Mesothelial cell of epicardium (in vitro differentiated cells): ENCODE measurements at places on chromosomes 13 and 19. TPM values are rescaled to one million over a fixed set of nuclear protein-coding genes. Genes with fewer than 3 reads are reported as not detected.

DNA sequence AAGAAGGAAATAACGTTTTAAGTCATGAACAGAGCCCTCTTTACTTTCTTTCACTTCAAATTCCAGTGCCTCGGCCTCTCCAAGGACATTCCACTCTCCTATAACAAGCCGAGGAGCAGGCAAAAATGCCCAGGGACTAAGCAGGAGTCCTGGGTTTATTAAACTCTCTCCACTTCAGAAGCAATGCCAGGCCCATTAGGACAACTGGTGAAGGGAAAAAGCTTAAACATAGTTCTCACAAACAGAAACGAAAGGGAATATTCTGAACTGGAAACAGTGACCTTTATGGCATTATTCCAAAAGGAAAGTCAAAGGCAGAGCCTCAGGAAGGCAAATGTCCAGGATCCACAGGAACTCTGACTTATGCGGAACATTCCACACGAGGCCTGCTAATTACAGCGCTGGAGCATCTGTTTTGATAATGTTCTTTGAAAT lies 30.9 kb upstream of the MED4 start:
- no peaks in the 10 kb centered on the region for H3K36me3 ChIP-seq
- H3K4me3 ChIP-seq, result no peak overlapping the region
- no peaks in the 10 kb centered on the region for H3K27me3 ChIP-seq

DNA sequence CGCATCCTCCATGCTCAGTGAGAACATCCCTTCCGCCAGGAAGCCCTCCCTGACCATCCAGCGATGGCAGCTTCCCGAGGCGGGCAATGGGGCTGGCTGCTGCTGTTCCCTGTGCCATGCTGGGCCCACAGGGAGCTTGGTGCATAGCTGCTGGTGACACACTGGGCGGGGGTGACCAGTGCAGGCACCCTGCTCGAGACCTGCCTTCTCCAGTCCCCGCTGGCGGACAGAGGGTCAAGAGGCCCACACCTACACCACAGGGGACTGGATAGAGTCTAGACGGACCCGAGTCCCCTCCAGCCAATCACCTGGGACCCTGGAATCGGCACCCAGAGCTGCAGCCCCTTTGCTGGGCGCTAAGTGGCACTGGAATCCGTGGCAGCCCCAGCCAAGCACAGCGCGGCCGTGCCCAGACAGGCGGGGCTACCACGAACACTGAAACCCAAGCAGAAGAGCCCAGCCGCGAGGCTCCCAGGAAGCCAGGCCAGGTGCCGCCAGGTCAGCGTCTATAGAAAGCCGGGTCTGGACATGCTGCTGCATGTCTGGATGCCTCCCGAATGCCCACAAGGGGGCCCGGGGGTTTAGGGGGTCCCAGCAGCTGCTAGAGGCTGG lies 9.0 kb upstream of the TBXA2R start:
- no peak overlapping the region for H3K4me3 ChIP-seq
- DNase-seq, result no peak
- H3K36me3 ChIP-seq, result peaks cover 7% of the 10 kb centered on the region
- no peaks in the 10 kb centered on the region for H3K27me3 ChIP-seq
- H3K27ac ChIP-seq, result no peak overlapping the region

GRCh38 chr19:31102674-31103073 lies 246.6 kb downstream of the TSHZ3 start:
- no peak overlapping the region for H3K4me3 ChIP-seq
- H3K36me3 ChIP-seq, result no peaks in the 10 kb centered on the region
- no peak overlapping the region for H3K27ac ChIP-seq

DNA sequence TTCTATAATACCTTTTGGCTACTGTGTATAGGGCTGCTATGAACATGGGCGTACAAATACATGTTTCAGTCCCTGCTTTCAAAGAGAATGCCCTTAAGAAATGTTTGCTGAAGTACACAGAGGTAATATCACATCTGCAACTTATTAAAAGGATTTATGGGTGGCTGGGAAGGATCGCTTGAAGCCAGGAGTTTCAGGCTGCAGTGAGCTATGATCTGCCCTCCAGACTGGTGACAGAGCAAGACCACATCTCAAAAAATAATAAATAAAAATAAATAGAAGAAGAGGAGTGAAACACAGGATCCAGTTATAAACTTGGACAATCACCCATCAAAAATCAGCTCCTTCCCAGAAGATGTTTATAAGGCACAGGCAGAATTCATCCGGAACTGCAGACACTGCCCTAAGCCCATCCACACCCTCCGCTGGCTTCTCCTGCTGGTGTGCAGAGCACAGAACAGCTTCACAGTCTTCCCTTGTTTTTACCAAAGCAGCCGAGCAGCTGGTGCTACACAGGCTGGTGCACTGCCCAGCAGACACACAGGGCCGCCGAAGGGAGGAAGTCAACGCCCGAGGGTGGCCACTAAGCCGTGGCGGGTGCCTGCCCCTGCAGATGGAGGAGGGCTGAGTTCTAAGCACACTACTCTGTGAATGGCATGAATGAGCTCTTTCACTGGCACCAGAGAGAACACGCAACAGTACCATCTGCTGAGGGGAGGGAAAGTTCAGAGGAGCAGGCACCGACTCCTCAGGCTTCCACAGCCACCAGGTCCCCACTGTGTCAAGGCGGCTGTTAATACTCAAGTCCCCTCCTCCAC lies 44.0 kb downstream of the BRD4 start:
- DNase-seq, result no peak
- H3K27ac ChIP-seq, result peak overlapping the region; percentile 82
- H3K27me3 ChIP-seq, result no peaks in the 10 kb centered on the region
- H3K4me1 ChIP-seq, result peaks cover 71% of the 10 kb centered on the region
- no peak overlapping the region for H3K4me3 ChIP-seq

GRCh38 chr19:51703575-51704515 lies 10.7 kb downstream of the SPACA6 start:
- H3K36me3 ChIP-seq, result peaks cover 38% of the 10 kb centered on the region
- H3K4me1 ChIP-seq, result peaks cover 47% of the 10 kb centered on the region
- H3K27me3 ChIP-seq, result no peaks in the 10 kb centered on the region
- peak; percentile 93 for DNase-seq
- peak overlapping the region; percentile 68 for H3K4me3 ChIP-seq

DNA sequence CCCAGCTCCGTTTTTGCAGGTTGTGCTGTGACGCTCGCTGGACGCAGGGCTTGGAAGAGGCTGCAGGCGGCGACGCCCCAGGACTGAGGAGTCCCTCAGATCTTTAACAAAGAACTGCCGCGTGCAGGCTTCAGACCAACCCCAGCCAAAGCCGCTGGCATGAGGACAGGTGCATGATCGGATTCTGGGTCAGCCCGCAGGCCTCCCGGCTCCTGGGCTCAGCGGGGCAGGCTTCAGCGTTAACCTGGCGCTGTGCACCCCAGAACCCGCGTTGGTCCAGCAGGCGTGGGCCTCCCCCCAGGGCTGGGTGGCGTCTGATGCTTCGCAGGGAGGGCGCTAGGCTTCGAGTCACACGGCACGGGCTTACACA lies 920 bp upstream of the TIMM13 start:
- no peaks in the 10 kb centered on the region for H3K27me3 ChIP-seq
- DNase-seq, result no peak
- H3K4me3 ChIP-seq, result peak overlapping the region; percentile 88
- no peaks in the 10 kb centered on the region for H3K36me3 ChIP-seq

DNA sequence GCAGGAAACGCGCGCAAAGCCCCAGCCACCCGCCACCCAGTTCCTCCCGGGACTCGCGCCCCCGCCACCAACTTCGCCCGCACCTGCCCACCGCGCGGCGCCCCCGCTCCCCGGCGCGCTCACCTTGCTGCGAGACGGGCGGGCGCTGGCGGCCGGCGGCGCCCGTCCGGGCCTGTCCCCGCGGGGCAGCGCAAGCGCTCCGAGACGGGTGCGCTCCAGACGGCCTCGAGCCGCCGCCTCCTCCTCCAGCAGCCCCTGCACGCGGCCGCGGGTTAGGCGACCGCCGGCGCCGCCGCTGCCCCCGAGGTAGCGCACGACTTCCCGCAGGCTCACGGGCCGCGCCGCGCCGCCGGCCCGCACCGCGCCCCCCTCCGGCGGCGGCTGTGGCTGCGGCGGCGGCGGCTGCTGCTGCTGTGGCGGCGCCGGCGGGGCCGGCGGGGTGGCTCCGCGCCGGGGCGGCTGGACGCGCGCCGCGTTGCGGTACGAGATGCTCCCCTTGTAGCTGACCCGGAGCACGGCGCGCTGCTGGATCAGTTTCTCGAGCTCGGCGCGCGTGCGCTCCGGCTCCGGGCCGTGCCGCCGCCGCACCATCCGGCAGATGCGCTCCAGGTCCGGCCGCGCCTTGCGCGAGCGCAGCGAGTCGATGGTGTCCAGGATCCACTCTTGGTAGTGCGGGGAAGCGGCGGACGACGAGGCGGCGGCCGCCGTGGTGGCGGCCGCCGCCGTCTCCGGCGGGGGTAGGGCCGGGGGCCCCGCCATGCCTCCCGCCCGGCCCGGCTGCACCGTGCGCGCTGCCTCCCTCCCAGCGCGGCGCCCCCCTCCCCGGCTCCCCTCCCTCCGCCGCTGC lies 666 bp downstream of the SAMD1 start:
- H3K36me3 ChIP-seq, result peaks cover 24% of the 10 kb centered on the region
- peak; percentile 63 for DNase-seq
- H3K27ac ChIP-seq, result peak overlapping the region; percentile 86
- no peaks in the 10 kb centered on the region for H3K27me3 ChIP-seq
- peak overlapping the region; percentile 78 for H3K4me3 ChIP-seq

- H3K4me3 ChIP-seq, result no peak overlapping the region
- DNase-seq, result no peak
- no peak overlapping the region for H3K27ac ChIP-seq
- H3K36me3 ChIP-seq, result peaks cover 9% of the 10 kb centered on the region
Observed at GRCh38 chr13:36362251-36362650, 16.1 kb upstream of the SPART start.

The ASPDH gene
- total RNA-seq, result 0.70 TPM in 1 of 3 replicates, not detected in the others

The CAMSAP3 gene
- 26.1 to 28.2 TPM (median 26.5 TPM) in 3 replicates for total RNA-seq

The PDCD2L gene
- 10.0 to 16.5 TPM (median 12.5 TPM) in 3 replicates for total RNA-seq

The S1PR5 gene
- 2.2 to 2.4 TPM (median 2.4 TPM) in 3 replicates for total RNA-seq
